ENCODE measurements at places on chromosomes 4 and X. TPM values are rescaled to one million over a fixed set of nuclear protein-coding genes. Genes with fewer than 3 reads are reported as not detected.

The PLCXD1 gene
- polyA plus RNA-seq = 3.0 TPM

- no peak for DNase-seq
Observed at GRCh38 chr4:86630629-86631028, 36.5 kb downstream of the PTPN13 start.

DNA sequence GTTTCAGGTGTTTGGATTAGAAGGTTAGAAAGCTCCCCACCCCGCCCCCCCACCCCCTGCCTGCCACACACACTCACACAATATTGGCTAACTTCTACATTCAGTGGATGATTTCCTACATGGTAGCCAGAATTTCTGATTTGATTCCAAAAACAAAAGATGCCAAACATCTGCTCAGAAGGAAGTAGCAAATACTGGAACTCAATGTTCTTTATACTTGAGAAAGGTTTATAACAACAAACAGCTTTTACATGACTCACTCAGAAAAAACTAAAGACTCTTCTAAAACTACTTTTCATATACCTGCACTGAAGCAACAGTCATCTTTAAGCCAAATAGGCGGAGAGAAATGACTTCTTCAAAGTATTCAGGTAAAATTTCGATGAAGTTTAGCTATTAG is 750.5 kb upstream of the POU3F4 start:
- DNase-seq = no peak

DNA sequence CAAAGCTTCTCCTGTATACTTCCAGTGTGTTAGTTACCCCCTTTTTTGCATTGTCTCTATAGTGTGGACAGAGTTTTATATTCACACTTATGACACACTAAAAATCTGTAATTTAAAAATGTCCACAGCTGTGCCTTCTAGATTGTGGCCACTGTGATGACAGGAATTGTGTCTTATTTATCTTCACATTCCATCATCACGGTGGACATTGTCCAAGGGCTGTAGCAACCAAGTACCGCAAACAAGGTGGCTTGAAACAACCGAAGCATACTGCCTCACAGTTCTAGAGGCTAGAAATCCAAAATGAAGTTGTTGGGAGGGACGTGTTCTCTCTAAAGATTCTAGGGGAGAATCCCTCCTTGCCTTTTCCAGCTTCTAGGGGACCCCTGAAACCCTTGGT is 32.3 kb downstream of the CHRNA9 start:
- DNase-seq = no peak

The ARHGAP6 gene
- polyA plus RNA-seq = 3.1 TPM

- DNase-seq = no peak
Observed at GRCh38 chrX:12967711-12968465, 7.0 kb upstream of the TMSB4X start.

The RRH gene
- 0.03 TPM for polyA plus RNA-seq

- no peak for DNase-seq
Observed at GRCh38 chr4:38166768-38167167, 206.6 kb downstream of the PTTG2 start.

DNA sequence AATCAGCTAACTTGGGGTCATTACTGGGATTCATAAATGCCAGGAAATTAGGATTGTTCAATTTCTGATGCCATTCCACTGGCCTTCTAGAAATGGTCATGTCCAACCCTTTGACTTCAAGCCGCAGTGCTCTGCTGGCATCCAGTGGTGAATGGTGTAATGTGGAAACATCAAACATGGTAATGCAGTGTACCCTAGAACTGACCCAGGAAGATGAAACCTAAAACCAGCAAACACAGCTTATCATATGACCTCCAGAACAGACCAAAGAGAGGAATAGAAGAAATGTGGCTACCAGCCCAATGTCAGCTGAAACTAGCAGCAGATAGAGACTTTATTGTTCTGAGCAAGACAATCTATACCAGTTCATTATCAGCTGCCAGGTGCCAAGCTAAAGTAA is 13.8 kb downstream of the CXCL13 start:
- DNase-seq = no peak

DNA sequence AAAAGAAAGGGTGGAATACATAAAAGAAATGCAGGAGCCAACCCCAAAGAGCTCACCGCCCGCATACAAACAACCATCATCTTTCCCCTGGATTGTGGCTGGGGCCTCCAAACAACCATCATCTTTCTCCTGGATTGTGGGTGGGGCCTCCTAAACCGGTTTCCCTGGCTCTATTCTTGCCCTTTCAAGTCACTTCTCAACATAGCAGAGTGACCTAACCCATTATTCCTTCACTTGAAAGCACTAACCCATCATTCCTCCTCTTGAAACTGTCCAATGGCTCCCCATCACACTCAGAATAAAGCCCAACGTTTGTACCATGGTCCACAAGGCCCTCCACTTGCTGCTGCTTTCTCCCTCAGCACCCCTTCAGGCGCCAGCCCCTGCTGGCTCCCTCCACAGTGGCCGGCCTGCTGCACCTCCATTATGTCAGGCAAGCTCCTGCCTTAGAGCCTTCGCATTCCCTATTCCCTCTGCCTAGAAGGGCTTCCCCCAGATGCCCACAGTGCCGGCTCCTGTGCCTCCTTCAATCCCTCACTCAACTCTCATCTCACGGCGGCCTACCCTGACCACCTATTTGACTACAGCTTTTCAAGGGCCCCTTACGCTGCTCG is 24.1 kb downstream of the SMIM43 start:
- no peak for DNase-seq

DNA sequence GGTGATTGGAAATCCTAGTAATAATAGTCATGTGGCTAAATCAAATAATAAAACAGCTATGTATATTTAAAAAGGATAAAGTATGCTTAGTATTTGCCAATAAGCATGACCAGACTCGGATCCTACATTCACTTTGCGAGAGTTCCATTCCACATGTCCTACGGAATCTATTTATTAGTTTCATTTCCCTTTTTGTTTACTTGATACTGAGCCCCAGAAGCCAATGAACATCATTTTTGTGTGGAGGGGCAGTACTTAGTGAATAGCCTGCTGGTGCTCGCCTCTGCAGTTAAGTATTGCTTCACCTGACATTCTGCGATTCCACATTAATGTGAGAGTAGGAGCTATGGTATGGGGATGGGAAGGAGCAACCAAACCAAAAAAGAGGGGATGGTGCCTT is 58.5 kb upstream of the NAP1L5 start:
- DNase-seq = no peak

The FHIP1A gene
- polyA plus RNA-seq = 0.77 TPM

GRCh38 chr4:139619644-139620043 is 46.0 kb upstream of the MGST2 start:
- DNase-seq = no peak

DNA sequence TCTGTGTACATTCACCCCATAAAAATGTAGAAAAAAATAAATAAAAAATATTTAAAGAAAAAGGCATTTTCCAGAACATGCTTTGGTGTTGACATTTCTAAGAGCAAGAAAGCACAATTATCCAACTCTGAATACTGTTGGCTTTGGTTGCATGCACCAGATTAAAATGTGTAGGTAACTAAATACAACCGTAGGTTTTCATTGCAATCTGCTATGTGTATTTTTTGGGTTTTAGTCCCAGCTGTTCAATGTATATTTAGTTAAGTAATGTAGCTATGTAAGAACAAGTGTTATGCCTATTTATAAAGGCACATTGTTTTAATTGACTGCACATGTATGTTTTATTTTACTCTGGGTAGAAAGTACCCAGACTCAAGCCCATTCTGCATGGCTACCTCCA is 108.1 kb upstream of the PAQR3 start:
- DNase-seq = no peak

GRCh38 chr4:89379511-89380044 is 72.0 kb upstream of the GPRIN3 start:
- no peak for DNase-seq

GRCh38 chr4:147040874-147041273 is 95.2 kb upstream of the TTC29 start:
- no peak for DNase-seq

The CC2D2A gene
- polyA plus RNA-seq = 5.0 TPM

The SERTM2 gene
- not detected for polyA plus RNA-seq

The CT45A3 gene
- polyA plus RNA-seq = not detected

The ADGRL3 gene
- polyA plus RNA-seq = 0.88 TPM

GRCh38 chr4:75907966-75908365 is 5.7 kb upstream of the PPEF2 start:
- no peak for DNase-seq

GRCh38 chr4:151458148-151458547 is 49.2 kb downstream of the FHIP1A start:
- DNase-seq = no peak

The ZNF732 gene
- 0.15 TPM for polyA plus RNA-seq

DNA sequence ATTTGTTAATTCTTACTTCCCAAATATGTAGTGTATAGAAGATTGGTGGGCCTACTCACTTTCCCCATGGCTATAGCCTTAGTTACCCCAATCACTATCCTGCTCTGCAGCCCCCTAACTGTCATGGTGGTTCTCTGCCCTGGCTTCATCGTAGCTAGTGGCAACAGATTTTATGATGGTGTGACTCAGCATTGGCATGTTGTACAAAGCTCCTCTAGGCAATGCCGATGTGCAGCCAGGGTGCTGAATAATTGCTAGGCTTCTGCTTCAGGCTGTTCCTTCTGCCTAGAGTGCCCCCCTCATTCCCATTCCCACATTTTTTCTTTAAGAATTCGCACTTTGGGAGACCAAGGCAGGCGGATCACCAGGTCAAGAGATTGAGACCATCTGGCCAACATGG is 35.2 kb downstream of the AFF2 start:
- no peak for DNase-seq

- DNase-seq = no peak
Observed at GRCh38 chr4:121873604-121874003, 3.3 kb upstream of the BBS7 start.

All from heart right ventricle (tissue), 16 donors.